ENCODE measurements at places on chromosomes 2 and 18. TPM values are rescaled to one million over a fixed set of nuclear protein-coding genes. Genes with fewer than 3 reads are reported as not detected.
A peak's percentile ranks its signal among the peaks of the same experiment; 100 is the strongest.

MAP3K19 gene
- total RNA-seq: not detected

DNA sequence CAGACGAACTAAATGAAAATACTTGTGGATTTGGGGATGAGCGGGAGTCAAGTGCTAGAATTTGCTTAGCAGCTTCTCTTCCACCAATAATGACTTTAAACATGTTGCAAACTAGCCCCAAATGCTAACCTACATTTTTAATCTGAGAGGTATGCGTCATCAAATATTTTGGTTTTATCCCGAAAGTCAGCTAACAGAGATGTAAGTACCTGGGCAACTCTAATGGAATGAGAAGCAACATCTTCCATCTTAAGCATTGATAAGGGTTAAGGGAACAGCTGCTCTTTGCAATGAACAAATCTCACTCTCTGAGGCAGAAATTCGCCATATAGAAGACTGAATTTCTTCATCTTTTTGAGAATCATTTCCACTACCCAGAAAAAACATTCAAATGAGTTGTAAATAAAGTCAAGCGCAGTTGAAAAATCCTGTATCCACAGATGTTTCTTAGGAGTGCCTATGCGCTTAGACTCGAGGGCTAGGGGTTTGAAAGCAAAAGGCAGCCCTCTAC lies 926 bp upstream of the YPEL5 start:
- DNase-seq: no peak
- peaks cover 3% of the 10 kb centered on the region for H3K36me3 ChIP-seq
- peaks cover 31% of the 10 kb centered on the region for H3K4me1 ChIP-seq
- peak overlapping the region; percentile 95 for H3K27ac ChIP-seq
- no peaks in the 10 kb centered on the region for H3K27me3 ChIP-seq
- H3K4me3 ChIP-seq: peak overlapping the region; percentile 83

PSMA8 gene
- 1.2 TPM for total RNA-seq

TRIM43 gene
- total RNA-seq: not detected

DNA sequence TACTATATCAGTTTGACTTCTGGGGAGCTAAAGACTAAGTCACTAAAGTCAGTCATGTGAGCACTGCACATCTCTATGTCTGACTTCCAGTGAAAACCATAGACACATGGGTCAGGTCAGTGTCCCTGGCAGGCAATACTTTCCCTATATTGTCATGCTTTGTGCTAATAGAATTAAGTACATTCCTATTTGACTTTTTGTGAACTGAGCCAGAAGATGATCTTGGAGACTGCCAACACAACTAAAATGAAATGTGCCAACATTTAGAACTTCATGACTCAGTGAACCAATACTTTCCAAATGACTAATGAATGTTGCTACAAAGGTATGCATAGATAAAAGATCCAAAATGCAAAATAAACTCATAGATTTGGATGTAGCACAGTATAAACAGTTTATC lies 820.8 kb upstream of the FAM98A start:
- H3K4me1 ChIP-seq: no peaks in the 10 kb centered on the region
- no peak overlapping the region for H3K27ac ChIP-seq
- H3K27me3 ChIP-seq: no peaks in the 10 kb centered on the region
- no peak for DNase-seq
- H3K4me3 ChIP-seq: no peak overlapping the region

DNA sequence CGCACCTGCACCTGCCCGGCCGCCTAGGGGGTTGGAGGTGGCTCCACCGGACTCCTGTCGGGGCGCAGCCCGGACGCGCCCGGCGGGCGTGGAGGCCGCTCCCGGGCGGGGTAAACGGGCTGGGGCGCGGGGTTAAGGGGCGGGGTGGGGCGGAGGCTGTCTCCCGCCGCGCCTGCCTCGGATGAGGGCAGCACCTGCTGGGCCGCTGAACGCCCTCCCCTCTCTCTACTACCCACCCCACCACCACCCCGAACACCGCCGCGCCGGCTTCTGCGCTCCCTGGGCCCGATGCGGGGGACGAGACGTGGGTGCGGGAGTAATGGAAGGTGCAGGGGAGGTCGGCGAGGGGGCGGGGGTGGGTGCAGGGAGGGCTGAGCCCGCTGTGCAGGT lies 224.8 kb upstream of the ID2 start:
- peak overlapping the region; percentile 80 for H3K4me3 ChIP-seq
- DNase-seq: peak; percentile 69
- H3K27me3 ChIP-seq: no peaks in the 10 kb centered on the region
- H3K27ac ChIP-seq: peak overlapping the region; percentile 90
- peaks cover 77% of the 10 kb centered on the region for H3K4me1 ChIP-seq

GRCh38 chr2:96359310-96359709 lies 23.7 kb downstream of the NCAPH start:
- no peak overlapping the region for H3K4me3 ChIP-seq
- H3K36me3 ChIP-seq: peaks cover 77% of the 10 kb centered on the region
- no peaks in the 10 kb centered on the region for H3K4me1 ChIP-seq
- no peaks in the 10 kb centered on the region for H3K27me3 ChIP-seq

GRCh38 chr2:28565720-28566295 lies 69.9 kb downstream of the PLB1 start:
- no peak overlapping the region for H3K27ac ChIP-seq
- peaks cover 8% of the 10 kb centered on the region for H3K36me3 ChIP-seq
- H3K27me3 ChIP-seq: peaks cover 4% of the 10 kb centered on the region
- peaks cover 29% of the 10 kb centered on the region for H3K4me1 ChIP-seq
- H3K4me3 ChIP-seq: peak overlapping the region; percentile 85

- peaks cover 32% of the 10 kb centered on the region for H3K27me3 ChIP-seq
- no peak for DNase-seq
- H3K4me1 ChIP-seq: no peaks in the 10 kb centered on the region
- H3K27ac ChIP-seq: no peak overlapping the region
- no peaks in the 10 kb centered on the region for H3K36me3 ChIP-seq
Measured at GRCh38 chr2:69269330-69269729, 117.7 kb downstream of the GFPT1 start.

MROH2A gene
- total RNA-seq: not detected

RTP5 gene
- not detected for total RNA-seq

DNA sequence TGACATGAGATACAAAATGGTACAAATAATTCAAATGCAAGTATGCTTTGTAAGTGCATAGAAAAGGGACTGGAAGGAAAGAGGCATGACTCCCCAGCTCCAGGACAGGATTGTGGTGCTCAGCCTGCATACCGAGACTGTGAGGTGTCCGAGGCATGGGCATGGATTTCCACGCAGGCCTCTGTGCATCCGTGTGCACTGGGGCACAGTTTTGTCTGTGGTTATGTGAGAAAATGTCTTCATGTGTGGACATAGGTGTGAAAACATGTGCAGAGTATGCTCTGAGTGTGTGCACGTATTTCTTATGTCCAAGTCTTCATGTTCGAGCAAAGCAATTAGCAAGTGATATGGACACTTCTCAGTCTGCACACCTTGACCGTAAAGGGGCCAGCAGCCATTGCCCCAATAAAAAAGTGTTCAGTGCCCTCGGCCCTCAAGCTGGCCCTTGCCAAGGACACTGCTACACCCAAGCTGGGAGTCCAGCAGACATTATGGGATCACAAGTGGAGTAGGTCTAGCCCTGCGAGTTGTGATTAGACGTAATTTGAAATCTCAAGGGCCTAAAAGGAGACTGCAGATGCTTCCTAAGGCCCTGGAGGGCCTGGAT lies 120.7 kb downstream of the CYP26B1 start:
- no peak for DNase-seq
- no peak overlapping the region for H3K27ac ChIP-seq
- H3K27me3 ChIP-seq: no peaks in the 10 kb centered on the region
- H3K4me3 ChIP-seq: no peak overlapping the region
- H3K36me3 ChIP-seq: no peaks in the 10 kb centered on the region
- H3K4me1 ChIP-seq: no peaks in the 10 kb centered on the region

DNA sequence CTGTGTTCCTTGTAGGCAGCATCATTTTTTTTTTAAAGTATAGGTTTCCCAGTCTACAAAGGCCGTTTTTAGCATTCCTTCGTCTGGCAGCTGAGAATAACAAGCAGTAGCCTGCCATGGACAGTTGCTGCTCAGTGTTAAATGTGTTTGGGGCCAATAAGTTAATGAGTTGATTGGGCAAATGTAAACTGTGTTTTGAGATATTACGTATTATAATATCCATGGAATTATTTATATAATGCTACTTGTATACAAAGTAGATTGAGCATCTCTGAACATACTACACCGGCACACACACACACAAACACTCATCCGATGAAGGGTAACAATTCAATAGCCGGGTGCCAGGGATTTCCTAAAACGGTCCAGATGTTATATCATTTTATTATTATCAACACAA lies 97.2 kb downstream of the IRS1 start:
- no peaks in the 10 kb centered on the region for H3K36me3 ChIP-seq
- H3K27me3 ChIP-seq: peaks cover 14% of the 10 kb centered on the region
- DNase-seq: no peak
- H3K27ac ChIP-seq: no peak overlapping the region

STPG4 gene
- total RNA-seq: not detected

DNA sequence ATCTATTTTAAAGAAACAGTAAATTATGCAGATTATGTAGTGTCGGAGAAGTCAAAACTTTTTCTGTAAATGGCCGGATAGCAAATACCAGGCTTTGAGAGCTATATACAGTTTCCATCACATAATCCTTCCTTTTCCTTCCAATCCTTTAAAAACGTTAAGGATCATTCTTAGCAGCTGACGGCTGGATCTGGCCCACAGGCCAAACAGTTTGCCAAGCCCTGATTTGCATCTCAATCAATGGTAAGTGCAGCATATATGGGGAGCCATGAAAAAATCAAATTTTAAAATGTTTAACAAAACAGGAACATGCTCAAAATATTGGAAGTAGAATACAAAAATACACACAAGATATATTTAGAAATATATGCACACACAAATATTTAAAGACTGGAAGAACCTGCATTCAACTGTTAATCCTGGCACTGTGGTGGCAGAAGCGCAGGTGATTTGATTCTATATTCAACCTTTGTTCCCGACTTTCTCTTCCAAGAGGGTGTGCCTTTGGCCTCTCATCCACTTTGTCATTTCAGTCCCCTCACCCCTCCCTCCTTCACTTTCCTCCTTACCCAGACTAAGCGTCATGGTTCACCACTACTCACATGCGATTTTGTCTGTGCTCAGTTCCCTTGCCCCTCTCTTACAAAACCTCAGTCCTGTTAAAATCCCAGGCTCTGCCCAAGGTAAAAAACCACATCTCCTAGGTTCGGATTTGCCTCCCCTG lies 27.3 kb downstream of the NDUFA10 start:
- no peak for DNase-seq
- no peak overlapping the region for H3K27ac ChIP-seq
- no peaks in the 10 kb centered on the region for H3K4me1 ChIP-seq
- H3K36me3 ChIP-seq: peaks cover 22% of the 10 kb centered on the region
- no peaks in the 10 kb centered on the region for H3K27me3 ChIP-seq

DLGAP1 gene
- total RNA-seq: not detected

- no peaks in the 10 kb centered on the region for H3K27me3 ChIP-seq
- H3K36me3 ChIP-seq: peaks cover 72% of the 10 kb centered on the region
- no peak for DNase-seq
- no peak overlapping the region for H3K27ac ChIP-seq
Measured at GRCh38 chr2:105886687-105887086, 142.0 kb downstream of the NCK2 start.

DNA sequence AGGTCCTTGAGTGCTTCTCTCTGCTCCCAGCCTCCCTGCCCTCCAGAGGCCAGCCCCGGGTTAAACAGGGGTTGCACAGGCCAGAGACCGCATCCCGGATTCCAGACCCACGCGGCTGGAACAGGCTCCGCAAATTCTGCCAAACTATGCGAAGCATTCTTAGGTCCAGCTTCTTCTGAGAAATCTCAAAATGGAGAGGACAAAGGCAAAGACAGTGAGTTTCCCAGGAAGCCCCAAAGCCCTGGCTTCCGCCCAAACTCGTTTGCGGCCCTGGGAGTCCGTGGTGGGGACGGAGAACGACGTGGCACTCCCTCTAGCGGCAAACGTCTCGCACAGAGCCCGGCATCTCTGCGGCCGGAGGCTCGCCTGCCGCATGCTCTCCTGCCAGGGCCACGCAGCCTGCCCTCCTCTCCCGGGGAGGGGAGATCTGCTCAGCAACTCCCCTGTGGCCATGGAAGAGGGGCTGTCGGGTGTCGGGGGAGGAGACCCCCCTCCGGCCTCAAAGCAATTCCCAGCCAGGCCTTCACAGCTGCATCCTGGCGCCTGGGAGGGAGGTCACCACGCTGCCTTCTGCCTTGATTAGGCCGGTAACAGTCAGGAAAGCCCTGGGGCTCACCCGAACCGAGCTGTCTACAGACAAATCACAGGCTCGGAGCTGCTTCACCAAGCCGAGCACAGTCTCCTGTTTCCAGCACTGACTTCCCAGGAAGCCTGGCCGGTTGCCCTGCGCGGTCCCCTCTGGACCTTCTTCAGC lies 33.4 kb upstream of the KLHL29 start:
- H3K27ac ChIP-seq: no peak overlapping the region
- no peaks in the 10 kb centered on the region for H3K36me3 ChIP-seq
- H3K4me3 ChIP-seq: no peak overlapping the region
- H3K4me1 ChIP-seq: no peaks in the 10 kb centered on the region

ABCG5 gene
- total RNA-seq: not detected

GRCh38 chr2:25365241-25365640 lies 23.5 kb upstream of the DNMT3A start:
- no peaks in the 10 kb centered on the region for H3K27me3 ChIP-seq
- DNase-seq: no peak
- H3K4me3 ChIP-seq: no peak overlapping the region

GRCh38 chr2:118510807-118511206 lies 336.6 kb downstream of the EN1 start:
- no peaks in the 10 kb centered on the region for H3K27me3 ChIP-seq
- no peak overlapping the region for H3K4me3 ChIP-seq
- no peak overlapping the region for H3K27ac ChIP-seq
- DNase-seq: no peak
- H3K4me1 ChIP-seq: no peaks in the 10 kb centered on the region

- H3K4me3 ChIP-seq: peak overlapping the region; percentile 73
- H3K4me1 ChIP-seq: peaks cover 17% of the 10 kb centered on the region
- no peaks in the 10 kb centered on the region for H3K36me3 ChIP-seq
- H3K27ac ChIP-seq: no peak overlapping the region
- no peak for DNase-seq
- H3K27me3 ChIP-seq: peaks cover 55% of the 10 kb centered on the region
Measured at GRCh38 chr2:101151859-101152271, 683 bp upstream of the TBC1D8 start.

DNA sequence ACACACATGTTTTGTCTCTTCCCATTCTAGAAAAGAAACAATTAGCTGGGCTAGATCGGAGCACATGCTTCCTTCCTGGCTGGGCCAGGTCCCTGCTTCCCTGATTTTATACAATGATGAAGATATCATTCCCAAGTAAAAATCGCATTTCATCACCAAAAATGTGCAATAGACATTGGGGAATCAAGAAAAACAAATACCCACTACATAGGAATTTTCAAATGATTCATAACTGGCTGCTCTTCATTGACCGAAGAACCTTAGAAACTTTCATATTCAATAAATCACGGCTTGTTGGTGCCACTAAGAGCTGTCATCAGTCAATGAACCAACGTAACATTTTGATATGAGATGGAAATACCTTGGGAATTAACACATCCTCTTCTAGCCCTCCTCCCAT lies 373.6 kb upstream of the TRIB2 start:
- no peak overlapping the region for H3K4me3 ChIP-seq
- DNase-seq: no peak
- no peaks in the 10 kb centered on the region for H3K4me1 ChIP-seq

DNA sequence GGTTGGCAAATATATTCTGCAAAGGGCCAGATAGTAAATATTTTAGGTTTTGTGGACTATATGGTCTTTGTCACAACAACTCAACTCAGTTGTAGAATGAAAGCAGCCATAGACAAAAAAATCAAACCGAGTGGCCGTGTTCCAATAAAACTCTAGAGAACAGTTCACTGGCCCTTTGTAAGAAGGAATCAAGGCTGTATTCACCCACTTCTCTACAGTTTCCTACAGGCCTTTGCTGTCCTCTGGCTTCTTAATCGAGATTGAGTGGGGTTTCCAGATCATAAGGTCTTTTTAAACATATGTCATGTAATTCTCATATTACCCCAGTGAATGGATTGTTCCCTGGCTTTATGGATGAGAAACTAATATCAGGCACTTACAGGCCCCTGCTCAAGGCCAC lies 448.9 kb upstream of the ETAA1 start:
- H3K27me3 ChIP-seq: no peaks in the 10 kb centered on the region
- no peak overlapping the region for H3K27ac ChIP-seq
- H3K4me1 ChIP-seq: no peaks in the 10 kb centered on the region
- H3K4me3 ChIP-seq: no peak overlapping the region

Data from activated CD8-positive, alpha-beta T cell treated with anti-CD3 and anti-CD28 coated beads, Interleukin-2, amount 10 ng/mL, durations not matched to agents 7 days and 5 days (primary cell).